Cardiac muscle cell (in vitro differentiated cells and primary cell): ENCODE measurements at places on chromosomes 7 and 10. TPM values are rescaled to one million over a fixed set of nuclear protein-coding genes. Genes with fewer than 3 reads are reported as not detected.

- DNase-seq, result no peak
These were observed 172.1 kb downstream of the CAMK1D start for GRCh38 chr10:12521423-12521822.

The CCDC7 gene
- 2.8 and 4.2 TPM in 2 replicates for total RNA-seq

GRCh38 chr7:6650086-6650485 lies 13.0 kb downstream of the ZNF316 start:
- no peak for DNase-seq

GRCh38 chr10:47031901-47032465 lies 120.8 kb downstream of the PTPN20 start:
- no peak for DNase-seq

The KLF14 gene
- total RNA-seq, result not detected in 2 replicates

The TRIM50 gene
- total RNA-seq, result 0.32 TPM in 1 of 2 replicates, not detected in the other

- DNase-seq, result no peak
These were observed 81.5 kb downstream of the RTKN2 start for GRCh38 chr10:62186999-62187675.

- DNase-seq, result no peak
These were observed 127.7 kb downstream of the CCSER2 start for GRCh38 chr10:84456126-84456525.

DNA sequence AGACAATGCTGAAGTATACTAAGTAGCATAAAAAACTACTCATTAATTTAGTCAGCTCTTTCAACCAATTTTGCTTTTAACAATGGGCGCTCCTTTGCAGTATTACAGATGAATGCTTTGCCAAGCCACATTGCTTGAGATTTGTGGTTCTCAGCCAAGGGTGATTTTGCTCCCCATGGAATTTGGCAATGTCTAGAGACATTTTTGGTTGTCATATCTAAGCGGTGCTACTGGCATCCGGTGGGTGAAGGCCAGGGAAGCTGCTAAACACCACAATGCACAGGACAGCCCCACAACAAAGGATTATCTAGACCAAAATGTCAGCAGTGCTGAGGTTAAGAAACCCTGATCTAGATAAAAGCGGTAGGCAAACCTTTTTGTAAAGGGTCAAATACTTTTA lies 112.0 kb downstream of the UBE2H start:
- peak; percentile 76 for DNase-seq

- no peak for DNase-seq
These were observed 96.1 kb downstream of the TNS3 start for GRCh38 chr7:47485640-47486435.

DNA sequence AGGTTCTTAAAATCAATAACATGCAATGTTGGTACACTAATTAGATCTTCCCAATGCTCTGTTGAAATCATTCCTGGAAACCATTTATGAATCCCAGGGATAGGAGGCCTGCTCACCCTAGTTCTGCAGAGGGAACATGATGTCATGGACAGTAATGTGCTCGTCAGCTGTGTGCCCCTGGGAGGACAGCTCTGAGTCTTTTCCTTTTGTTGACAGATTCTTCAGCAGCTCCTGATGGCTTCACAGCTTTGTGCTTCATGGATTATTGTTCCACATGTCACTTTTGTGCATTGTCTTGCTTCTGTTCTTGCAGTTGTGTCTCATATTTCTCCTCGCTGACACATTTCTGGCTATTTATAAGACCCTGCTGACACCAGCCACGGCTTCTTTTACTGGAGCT lies 367.5 kb downstream of the CCSER2 start:
- no peak for DNase-seq

- peak; percentile 82 for DNase-seq
These were observed 60.6 kb upstream of the AKR1C1 start for GRCh38 chr10:4902571-4903011.

DNA sequence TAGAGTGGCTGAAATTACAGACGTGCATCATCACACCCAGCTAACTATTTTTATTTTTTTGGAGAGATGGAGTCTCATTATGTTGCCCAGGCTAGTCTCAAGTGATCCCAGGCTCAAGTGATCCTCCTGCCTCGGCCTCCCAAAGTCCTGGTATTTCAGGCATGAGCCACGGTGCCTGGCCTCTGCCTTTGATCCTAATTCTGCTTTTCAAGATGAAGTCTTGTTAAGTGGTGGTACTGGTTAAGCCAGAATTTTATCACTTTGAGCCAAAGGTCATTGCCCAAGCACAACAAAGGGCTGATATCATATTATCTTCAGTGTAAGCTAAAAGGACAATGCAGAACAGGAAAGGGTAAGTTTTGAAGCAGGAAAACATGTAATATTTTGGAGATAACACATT lies 64.2 kb downstream of the MYOF start:
- no peak for DNase-seq

The GARIN1A gene
- 0.35 and 0.45 TPM in 2 replicates for total RNA-seq

The ASZ1 gene
- total RNA-seq, result 0.18 TPM in 1 of 2 replicates, not detected in the other

GRCh38 chr10:24177636-24178035 lies 31.3 kb upstream of the KIAA1217 start:
- DNase-seq, result no peak

DNA sequence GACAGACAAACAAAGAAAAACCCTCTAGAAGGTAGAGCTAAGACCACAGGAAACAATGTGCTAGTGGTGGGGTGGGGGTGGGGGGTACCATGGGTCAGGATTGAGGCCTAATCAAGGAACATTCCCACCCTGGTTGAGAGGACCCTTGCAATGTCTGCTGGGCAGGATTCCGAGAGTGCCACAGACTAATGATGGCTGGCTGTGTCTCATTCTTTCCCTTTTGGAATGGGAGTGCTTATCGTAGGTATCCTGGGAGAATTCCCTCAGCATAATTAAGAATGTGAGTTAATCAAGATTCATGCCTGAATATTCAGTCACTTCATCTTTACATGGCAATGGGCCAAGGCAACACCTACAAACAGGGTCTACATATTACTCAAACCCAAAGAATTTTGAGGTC lies 14.7 kb upstream of the MTPN start:
- no peak for DNase-seq

The TWIST1 gene
- 43.5 and 44.6 TPM in 2 replicates for total RNA-seq

GRCh38 chr10:71094712-71095390 lies 117.5 kb upstream of the UNC5B start:
- no peak for DNase-seq

DNA sequence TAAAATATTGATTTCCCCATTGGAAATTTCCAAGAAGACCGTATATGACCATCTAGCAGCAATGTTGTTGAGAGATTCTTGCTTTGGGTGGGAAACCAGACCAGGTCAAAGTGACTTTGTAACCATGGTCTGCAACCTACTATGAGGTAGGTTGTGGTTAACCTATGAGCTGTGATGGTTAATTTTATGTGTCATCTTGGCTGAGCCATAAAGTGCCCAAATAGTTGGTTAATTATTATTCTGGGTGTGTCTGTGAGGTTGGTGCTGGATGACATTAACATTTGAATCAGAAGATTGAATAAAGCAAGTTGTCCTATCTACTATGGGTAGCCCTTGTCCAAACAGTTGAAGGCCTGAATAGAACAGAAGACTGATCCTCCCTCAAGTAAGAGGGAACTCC lies 18.3 kb upstream of the RALA start:
- DNase-seq, result no peak

The TMEM236 gene
- under 0.01 TPM in 1 of 2 replicates, not detected in the other for total RNA-seq

- no peak for DNase-seq
These were observed 516.8 kb upstream of the GALNT17 start for GRCh38 chr7:70615066-70615606.

DNA sequence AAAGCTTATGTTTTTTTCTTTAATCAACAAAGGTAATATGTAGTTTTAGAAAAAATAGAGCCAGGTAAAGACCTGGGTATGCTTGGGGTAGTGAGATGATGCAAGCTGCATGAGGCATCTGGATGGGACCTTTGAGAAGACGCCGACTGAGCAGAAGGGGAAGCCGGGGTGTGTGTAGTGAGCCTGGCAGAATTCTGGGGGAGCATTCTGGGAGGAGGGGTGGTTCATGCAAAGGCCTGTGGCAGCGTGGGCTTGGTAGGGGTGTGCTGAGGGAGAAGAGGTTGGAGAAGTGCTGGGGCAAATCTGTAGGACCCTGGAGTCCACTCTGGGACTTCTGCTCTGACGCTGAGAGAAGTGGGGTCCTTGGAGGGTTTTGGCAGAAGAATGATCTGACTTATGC lies 33.9 kb upstream of the SHH start:
- DNase-seq, result no peak

DNA sequence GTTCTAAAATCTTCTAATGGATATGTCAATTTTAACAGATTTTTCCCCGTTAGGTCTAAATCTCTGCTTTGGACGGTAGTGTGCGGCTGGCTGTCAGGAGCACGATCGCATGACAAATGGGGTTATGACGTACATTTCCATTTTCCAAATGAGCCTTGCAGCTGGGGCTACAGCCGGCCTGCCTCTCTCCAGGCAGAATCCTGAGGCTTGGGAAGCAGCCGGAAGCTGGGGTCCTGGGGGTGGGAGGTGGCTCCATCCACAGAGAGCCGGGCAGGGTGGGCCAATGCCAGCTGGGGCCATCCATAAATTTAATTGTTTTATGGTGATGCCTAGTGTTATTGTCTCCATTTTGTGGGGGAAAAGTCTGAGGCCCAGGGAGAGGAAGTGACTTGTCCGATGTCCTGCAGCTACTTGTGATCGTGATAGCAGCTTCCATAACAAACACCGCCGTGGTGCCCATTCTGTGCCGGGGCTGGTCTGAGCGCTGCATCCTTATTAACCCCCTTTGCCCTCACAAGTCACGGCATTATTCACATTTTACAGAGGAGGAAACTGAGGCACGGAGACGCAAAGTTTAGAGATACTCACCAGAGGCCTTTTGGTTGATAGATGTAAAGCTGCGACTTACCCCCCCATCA lies 53.0 kb upstream of the EBF3 start:
- no peak for DNase-seq

DNA sequence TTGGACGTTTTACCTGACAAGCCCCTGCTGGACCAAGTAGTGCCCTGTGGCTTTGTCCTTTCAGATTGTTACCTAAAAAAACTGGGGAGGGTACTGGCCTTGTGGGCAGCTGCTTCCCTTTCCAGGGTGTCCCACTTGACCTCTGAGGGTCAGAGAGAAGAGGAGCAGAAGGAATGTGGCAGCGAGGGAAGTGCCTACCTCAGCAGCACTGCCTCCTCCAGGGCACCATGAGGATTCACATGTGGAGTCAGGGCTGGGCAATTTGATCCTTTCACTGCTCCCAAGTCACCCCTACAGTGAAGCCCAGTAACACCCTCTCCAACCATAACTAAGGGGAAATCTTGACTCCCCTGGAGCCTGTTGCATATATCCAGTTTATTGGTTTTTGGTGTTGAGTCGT lies 64.6 kb downstream of the ITGB1 start:
- no peak for DNase-seq

The CYCS gene
- 38.7 and 68.7 TPM in 2 replicates for total RNA-seq

The DPP6 gene
- total RNA-seq, result 0.07 and 0.21 TPM in 2 replicates

DNA sequence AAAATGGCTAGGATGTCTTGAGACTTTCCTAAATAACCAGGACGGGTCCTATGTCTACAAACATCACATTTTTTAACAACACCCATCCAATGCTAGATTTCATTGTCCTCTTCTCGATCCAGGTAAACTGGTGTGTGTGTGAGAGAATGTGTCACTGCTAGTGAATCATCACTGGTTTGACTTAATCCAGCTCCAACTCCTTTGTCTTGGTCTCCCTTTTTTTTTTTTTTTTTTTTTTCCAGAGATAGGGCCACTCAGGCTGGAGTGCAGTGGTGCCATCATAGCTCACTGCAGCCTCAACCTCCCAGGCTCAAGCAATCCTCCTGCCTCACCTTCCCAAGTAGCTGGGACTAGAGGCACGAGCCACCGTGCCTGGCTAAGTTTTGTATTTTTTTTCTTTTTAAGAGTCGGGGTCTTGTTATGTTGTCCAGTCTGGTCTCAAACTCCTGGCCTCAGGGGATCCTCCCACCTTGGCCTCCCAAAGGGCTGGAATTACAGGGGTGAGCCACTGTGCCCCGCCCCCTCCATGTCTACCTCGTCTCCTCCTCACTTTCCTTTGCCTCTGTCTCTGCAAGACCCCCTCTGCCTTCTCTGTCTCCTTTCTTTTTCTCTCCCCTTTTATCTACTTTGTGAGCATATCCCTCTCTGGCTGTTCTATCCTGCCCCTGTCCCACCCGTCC lies 2.2 kb upstream of the UFSP1 start:
- DNase-seq, result no peak

The PNLIPRP3 gene
- total RNA-seq, result not detected in 2 replicates

DNA sequence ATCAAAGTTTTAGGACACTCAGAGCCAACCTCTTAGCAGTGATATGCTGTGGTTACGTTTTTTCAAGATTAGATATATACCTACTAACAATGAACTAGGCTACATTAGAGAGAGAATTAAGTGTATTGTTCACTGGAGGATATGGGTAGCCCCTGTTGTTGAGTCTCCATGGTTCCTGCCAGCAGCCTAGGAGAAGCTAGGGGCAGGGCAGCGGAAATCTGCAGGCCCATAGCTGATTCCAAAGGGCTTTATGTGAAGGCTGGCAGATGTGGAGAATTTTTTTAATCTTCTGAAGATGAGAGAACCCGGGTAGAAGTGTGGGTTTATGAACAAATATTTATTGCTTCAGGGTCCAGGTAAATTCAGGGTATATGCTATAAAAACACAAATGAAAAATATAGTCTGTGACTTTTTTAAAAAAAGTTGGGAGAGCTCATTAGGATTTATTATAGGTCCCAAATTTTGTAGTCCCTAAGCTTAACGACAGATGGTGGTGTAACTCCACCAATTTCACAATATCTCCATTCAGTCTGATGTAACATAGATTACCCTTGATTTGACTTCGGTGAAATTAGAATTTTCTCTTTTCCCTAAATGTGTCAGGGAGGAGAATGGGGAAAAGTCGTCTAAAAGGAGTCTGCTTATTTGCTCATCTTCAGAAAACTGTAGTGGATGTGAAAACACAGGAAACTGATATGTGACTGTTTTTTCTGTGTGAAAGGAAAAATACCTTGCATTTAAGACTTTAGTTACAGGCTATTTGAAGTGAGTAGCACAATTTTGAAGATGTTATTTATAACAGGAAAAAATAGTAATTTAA lies 163.0 kb upstream of the PPP1R3A start:
- DNase-seq, result peak; percentile 33

GRCh38 chr10:128029731-128030369 lies 96.4 kb downstream of the MKI67 start:
- DNase-seq, result no peak

DNA sequence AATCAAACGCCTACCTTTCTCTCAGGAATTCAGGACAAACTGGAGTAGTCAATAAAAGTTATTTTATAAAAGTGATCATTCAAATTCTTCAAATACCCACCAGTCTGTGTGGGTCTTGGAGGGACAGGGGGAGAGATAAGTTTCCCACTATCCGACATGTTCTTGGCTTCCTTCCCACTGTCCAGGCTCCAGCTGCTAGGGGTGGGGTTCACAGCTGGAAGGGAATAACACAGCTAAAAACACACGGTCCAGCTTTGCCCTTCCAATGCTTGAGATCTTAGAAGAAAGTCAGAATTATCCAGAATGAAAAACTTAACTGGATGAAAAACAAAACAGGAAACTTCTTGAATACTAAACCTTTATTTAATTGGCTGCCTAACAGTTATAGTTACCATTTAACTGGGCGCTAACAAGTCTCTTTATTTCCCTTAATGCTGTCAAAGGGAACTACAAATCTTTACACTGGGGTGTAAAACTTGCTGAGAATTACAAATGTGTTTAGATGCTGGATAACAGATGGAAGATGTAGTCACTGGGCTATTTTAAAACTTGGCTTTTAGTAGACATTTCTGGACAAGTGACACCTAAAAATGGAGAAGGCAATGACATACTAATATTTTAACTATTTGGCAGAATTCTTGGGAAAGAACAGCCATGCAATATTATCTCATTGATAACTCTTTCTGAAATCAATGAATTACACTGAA lies 172.8 kb upstream of the IMMP2L start:
- no peak for DNase-seq
